ENCODE measurements at places on chromosomes 1 and 21.

- DNase-seq = no peak
These were observed 258.6 kb upstream of the TMEM51 start for GRCh38 chr1:14894811-14895560.

- no peak for DNase-seq
These were observed 335.7 kb downstream of the CHRM3 start for GRCh38 chr1:239722035-239722434.

GRCh38 chr1:231512147-231512698, 16.2 kb upstream of the TSNAX start:
- no peak for DNase-seq

- DNase-seq = no peak
These were observed 355.5 kb downstream of the LMO4 start for GRCh38 chr1:87684194-87684593.

DNA sequence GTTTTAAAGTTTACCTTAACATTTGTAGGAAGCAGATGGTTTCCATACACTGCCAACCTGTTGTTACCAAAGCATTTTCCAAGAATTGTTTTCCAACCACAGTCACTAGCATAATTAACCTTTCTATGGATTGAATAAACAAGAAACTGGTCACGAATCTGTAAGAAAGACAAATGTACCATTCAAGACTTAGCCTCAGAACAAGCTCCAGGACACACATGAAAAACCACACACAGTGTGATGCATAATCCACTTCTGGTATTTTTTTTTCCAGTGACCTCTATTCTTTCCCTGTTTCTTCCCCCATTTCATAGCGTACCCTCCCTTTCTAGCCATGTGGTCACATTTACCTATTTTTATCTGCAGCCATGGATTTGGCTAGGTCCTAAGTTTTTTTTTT, 29.6 kb upstream of the C1orf87 start:
- no peak for DNase-seq

- no peak for DNase-seq
These were observed 30.4 kb upstream of the LAPTM5 start for GRCh38 chr1:30787856-30788495.

DNA sequence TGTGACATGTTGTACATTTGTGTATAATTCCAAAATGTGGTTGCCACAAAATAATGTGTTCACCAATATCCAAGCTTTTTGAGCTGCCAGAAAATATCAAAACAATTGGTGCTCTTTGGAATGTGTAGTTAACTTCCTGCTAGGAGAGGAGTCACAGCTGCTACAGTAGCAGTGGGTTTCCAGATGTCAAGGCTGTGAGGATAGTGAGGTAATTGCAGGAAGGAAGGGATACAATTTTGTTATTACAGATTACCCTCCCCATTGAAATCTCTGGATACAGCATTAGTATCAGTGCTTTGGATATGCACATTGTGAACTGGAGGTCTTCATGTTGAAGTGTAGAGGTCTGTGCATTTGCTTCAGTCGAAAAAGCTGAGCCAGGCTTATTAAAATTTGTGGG, 253.2 kb downstream of the PTPRC start:
- DNase-seq = no peak

DNA sequence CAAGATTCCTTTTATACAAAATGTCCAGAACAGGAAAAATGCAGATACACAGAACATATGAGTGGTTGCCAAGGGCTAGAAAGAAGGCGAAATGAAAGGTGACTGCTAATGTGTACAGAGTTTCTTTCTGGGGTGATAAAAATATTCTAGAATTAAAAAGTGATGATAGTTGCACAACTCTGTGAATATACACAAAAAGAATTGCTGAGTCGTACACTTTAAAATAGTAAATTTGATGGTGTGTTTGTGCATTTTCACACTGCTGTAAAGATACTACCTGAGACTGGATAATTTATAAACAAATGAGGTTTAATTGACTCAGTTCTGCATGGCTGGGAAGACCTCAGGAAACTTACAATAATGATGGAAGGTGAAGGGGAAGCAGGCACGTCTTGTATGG, 23.9 kb downstream of the KLHDC7A start:
- no peak for DNase-seq

GRCh38 chr1:209805875-209806760, at the start of gene IRF6:
Gene IRF6 (minus strand): TSS chr1:209806142. CDS start chr1:209801413, 4,729 bp downstream.
- DNase-seq = no peak

DNA sequence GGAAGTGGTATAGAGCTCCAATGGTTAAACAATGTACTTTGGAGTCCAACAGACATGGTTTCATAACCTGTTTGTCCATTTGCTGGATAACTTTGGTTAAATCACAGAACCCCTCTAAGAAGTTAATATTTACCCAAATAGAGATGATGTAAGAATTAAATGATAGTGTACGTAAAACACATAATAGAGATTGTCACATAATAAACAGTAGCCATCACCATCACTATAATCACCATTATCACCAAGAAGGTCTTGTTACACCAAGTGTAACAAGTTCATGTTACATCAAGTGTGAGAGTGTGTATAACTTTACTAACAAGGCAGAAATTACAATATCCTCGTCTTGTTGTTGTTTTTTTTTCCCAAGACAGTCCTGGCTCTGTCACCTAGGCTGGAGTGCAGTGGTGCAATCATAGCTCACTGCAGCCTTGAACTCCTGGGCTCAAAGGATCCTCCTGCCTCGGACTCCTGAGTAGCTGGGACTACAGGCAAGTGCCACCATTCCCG, 23.3 kb downstream of the NUCKS1 start:
- DNase-seq = no peak

- no peak for DNase-seq
These were observed 98.5 kb downstream of the TRIM11 start for GRCh38 chr1:228308085-228308601.

GRCh38 chr1:46800742-46801141, 1.9 kb downstream of the CYP4B1 start:
- DNase-seq = no peak

- no peak for DNase-seq
These were observed 61.3 kb upstream of the GPR153 start for GRCh38 chr1:6322161-6322560.

- DNase-seq = no peak
These were observed 1.7 kb upstream of the TRIM33 start for GRCh38 chr1:114512595-114513280.

DNA sequence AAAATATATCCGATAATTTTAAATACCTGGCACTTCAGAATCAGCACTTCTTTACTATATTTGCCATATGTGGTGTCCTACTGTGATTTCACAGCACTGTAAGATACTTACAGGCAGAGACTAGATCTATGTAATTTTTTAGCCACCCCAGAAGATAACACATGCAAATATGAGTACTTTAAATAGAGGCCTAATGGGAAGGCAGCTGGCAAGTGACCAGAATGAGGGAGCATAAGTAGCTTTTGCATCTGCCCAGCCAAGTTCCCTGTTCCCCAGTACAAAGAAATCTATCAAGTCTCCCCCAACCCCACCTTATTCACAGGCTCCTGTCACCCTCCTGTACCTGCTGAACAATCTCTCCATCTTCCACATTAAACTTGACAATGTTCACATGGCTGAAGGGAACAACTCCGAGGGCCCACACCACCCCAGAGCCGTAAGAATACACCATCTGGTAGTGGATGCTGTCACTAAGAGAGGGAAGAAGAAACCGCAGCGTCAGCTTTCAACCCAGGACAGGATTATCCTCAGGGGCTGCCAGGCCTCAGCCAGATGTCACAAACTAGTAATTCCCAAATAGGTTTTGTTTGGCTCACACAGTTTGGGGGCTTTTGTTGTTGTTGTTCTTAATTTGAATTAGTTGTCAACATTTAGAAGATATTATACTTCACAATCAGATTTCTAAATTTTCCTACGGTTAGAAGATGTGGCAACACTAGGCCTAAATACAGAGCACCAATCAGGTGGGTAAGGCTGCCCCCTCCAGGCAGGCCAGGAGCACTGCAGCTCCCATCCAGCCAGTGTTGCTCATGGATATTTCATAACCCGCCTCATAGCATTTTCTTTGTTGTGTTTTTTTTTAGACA, 10.4 kb downstream of the EMC1 start:
- peak; percentile 66 for DNase-seq

DNA sequence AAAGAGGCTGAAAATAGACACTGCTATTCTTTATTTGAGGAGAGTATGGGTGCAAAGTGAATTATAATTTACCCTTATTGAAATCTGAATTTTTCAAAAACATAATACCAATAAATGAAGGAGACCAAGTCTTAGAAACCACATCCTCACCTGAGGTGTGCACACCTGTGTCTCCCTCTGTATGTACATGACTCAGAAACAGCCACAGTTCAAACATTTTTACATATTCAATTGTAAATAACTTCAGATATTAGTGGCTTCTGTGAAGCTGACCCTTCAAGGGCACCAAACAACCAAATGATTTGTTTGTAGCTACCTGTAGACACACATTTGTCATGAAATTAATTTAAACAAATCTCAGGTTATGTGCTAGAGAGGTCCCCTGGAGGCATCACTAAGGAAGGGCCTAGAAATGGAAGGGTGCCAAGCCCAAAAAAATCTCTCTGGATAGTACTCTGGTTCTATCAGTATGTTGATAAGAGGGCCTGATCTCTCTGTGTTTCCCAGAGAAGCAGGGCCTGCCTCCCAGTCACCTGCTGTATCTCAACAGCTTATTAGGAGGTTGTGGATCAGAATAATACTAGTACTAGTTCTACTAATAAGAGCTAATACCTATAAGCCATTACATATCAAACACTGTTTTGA, 28.1 kb downstream of the ERI3 start:
- DNase-seq = no peak

DNA sequence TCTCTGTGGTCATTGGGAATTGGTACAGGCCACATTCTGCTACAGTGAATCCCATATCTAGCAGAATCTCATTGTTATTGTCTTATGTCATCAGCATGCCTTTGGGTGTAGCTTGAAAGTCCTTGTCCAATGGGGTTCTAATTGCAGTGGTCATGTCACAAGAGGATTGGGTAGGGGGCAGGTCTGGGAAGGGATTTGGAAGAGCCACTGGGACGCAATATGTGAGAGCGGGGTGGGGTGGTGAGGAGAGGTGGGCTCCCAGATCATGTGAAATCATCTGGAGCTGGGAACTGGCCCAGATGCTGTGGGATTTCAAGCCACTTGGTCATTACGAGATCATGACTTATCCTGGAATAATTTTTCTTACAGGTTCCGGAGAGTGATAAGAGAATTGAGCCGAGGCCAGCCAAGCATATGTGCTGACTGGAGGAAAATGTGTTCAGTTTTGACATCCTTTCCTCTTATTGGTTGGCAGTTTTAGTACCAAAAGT, 16.3 kb downstream of the CNIH3 start:
- DNase-seq = no peak

GRCh38 chr1:209816923-209817322, 10.8 kb upstream of the UTP25 start:
- no peak for DNase-seq

DNA sequence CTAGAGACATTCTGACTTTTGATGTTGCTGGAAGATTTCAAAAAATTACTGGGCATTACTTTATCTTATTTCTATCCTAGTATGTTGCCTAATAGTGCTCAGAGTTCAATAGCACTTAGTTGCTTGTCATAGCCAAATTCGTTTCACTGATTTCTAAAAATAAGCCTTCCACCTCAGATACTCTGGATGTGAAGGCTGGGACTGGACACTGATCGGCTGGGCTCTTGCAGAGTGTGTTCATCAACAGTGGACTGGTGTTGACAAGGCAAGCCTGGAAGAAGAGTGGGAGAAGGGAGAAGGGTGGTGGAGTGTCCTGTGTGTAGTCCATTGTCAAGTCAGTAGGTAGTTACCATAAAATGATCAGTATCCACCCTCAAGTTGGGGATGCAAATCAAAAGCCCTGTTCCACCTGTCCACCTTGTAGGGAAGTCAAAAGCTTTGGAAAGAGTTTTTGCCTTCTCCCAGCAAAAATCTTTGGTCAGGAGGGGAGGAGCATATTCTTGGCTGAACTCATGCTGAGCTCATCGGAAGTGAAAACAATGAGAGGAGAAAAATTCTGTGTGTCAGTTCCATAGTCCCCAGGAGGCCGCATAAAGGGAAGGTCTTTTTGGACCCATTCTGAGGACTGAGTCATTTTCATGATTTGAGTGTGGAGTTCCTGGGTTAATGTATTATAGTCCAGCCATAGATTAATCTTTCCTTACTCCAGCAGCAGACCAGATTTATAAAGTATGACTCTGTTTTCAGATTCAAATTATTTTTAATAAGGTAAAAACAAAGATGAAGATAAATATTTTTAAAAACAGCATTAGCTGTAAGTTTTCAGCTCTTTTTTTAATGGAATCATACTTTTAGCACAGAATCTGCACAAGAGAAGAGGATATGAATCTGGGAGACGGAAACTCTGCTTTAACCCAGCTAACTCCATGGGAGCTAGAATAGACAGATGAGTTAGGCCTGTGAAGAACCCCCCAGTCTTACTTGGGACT, 99.5 kb upstream of the BMP8A start:
- no peak for DNase-seq

DNA sequence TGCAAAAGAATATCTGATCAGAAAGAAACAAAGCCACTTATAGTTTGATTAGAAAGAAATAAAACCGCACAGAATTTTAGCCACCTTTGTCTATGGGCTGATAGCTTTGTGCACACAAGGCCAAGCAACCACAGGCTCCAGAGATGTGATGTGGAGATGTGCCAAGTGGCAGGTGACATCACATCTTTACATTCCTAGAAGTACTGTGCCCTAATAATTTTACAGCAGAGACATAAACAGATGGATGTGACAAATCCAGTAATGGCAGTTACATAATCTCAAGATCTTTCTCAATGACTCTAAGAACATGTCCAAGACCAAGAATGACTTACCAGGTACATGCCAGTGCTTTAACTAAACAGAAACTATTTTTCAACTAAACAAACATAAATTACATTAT, 159.5 kb downstream of the LTN1 start:
- no peak for DNase-seq

DNA sequence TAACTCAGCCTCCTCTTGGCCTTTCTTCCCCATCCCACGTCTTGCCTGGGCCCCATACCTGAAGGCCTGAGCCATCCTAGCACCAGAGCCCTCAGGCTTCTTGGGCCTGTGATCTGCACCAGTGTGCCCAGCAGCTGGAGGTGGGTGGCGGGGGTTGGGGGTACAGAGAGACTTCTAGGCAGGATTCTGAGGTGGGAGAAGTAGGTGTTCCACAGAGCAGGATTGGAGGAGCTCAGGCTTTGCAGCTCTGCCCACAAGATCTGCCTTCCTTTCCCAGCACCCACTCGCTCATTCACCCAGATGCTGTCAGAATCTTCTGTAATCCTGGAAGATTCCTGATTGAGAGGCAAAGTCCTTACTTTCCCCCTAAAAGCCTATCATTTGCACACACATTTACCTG, 10.0 kb upstream of the GJB5 start:
- DNase-seq = no peak

GRCh38 chr1:199667089-199667488, 360.4 kb upstream of the NR5A2 start:
- DNase-seq = no peak

DNA sequence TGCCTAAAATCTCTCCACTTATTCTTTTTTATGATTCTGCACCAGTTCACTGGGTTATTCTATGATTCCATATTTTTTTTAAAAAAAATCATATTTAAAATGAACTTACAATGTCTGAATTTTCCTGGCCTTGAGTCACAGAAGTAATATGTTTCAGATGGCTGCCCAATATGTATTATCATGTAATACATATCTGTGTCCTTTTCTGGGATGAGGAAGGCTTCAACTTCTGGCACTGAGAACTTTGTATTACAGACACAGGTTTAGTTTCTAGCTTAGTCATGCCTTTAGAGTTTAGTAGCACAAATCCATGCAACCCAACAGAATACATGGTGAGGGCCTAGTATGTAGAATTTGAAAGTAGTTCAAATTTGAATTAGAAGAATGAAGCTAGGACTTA, 7.8 kb upstream of the HSD17B7 start:
- DNase-seq = no peak

- DNase-seq = no peak
These were observed 71.7 kb upstream of the MROH9 start for GRCh38 chr1:170863621-170864020.

- DNase-seq = no peak
These were observed 1.5 kb upstream of the PROX1 start for GRCh38 chr1:213986020-213986924.

Data from GF-D8 (cell line).